ENCODE measurements at places on chromosomes 11 and 22.

DNA sequence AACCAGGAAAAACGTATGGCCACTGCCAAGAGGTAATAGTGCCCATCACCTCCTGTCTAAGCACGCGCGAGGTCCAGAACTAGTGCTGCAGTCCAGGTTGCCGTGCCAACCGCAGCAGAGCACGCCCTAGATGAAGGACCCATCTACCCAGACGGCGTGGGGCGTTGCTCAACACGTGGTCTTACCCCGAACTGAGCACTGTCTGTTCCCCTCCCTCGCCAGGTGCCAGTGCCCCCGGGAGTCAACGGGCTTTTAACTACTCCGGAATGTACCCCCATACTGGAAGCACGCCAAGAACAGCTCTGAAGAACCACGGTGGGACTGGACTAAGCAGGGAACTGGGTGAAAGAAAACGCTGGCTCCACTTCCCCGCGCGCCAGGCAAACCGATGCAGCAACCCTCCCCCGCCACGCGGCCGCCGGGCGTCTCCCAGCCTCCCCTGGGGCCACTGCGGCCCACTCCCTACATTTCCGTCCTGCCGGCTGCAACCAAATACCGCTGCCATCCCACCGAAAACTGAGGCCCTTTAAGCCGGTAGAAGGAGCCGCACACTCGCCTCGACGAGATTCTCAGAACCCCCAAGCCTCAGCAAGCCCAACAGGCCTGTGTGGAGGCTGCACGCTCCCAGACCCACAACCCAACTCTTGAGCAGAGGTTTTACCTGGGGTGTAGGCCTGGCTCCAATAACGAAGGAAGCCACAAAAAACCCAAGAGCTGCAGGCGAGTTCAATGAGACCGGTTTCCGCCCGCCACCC is at the start of gene HSPA8:
Gene HSPA8 (minus strand): TSS at position 734 of the 755 bp plus-strand sequence. CDS start 812 bp downstream, outside the sequence.
- DNase-seq = peak; percentile 61

DNA sequence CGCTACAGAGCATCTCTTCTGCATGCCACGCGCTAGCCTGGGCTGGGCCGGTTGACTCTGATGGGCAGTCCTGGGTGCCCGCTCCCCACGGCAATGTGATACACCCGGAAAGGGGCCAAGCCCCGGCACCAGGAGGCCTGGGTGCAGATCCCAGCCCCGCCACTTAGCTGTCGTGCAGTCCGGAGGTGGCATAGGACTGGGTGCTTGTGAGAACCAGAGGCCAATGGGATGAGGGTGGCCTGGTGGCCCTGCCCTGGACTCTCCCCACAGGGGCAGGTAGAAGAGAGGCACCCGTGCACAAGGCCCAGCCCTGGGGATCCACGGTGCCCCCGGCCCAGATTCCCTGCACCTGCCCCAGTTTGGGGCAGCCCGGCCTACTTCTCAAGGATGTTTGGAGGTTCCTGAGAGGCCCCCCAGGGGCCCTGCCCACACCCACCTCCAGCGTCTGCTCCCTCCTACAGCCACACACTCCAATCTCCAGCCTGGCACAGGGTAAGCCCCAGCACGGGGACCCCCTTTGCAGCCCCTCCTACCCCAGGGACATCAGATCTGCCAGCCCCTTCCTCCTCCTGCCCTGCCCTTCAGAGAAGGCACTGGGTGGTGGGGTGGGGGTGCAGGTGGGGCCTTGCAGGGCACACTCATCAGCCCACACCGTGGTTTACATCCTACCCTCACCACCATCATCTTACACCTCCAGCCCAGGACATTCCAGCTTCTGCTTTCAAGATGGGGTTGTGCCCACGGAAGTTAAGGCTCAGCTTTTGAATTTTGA is 66.9 kb downstream of the CYTH4 start:
- DNase-seq = no peak

- no peak for DNase-seq
Measured at GRCh38 chr11:64765851-64766665, 6.3 kb upstream of the PYGM start.

- DNase-seq = no peak
Measured at GRCh38 chr11:90428836-90429235, 206.0 kb upstream of the CHORDC1 start.

GRCh38 chr11:60928563-60929001 is 4.3 kb downstream of the TMEM132A start:
- no peak for DNase-seq

- no peak for DNase-seq
Measured at GRCh38 chr11:35334385-35335090, 84.8 kb downstream of the SLC1A2 start.

DNA sequence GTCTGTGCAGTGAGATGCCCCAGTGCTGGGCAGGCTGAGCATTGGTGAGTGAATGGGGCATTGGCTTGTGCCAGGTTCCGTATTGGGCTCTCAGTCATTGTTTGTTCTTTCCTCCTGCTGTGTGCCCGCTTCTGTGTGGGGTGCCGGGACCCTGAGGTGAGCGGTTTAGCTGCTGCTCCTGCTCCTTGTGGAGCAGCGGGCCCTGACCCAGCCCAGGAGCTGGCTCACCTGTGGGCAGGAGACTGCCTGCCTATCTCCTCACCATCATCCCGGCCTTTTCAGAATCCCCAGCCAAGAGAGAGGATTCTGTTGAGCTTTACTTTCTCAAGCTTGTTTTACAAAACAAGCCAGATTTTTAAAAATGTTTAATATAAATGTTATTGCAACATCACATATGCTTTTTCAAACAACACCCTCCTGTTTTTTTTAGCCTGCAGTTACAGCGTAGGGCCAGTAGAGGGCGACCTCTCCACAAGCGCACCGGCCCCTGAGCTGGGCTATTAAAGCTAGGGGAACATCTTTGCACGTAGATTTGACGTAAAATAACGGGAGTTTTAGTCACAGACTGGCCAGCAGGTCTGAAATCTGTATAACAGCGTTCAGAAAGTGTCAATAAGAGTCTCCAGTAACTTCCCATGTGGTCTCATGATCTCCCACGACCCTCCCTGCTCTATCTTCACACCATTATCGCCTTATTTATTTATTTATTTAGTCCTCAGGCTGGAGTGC is 25.1 kb upstream of the RELT start:
- DNase-seq = peak; percentile 60

Data from nephron progenitor cell (in vitro differentiated cells).